Stimulated activated naive CD4-positive, alpha-beta T cell treated with Interleukin-2 at 50 U/mL for 16 hours (primary cell): ENCODE measurements at places on chromosomes 7 and 10.
A peak's percentile ranks its signal among the peaks of the same experiment; 100 is the strongest.

GRCh38 chr10:123392182-123392963 lies 238.2 kb downstream of the BUB3 start:
- no peak for DNase-seq

- DNase-seq, result no peak
Observed at GRCh38 chr7:75869776-75870379, 9.0 kb upstream of the RHBDD2 start.

- DNase-seq, result no peak
Observed at GRCh38 chr7:6121141-6121540, 90.0 kb downstream of the ANKRD61 start.

GRCh38 chr10:60967854-60968484 lies 24.0 kb upstream of the RHOBTB1 start:
- DNase-seq, result no peak

DNA sequence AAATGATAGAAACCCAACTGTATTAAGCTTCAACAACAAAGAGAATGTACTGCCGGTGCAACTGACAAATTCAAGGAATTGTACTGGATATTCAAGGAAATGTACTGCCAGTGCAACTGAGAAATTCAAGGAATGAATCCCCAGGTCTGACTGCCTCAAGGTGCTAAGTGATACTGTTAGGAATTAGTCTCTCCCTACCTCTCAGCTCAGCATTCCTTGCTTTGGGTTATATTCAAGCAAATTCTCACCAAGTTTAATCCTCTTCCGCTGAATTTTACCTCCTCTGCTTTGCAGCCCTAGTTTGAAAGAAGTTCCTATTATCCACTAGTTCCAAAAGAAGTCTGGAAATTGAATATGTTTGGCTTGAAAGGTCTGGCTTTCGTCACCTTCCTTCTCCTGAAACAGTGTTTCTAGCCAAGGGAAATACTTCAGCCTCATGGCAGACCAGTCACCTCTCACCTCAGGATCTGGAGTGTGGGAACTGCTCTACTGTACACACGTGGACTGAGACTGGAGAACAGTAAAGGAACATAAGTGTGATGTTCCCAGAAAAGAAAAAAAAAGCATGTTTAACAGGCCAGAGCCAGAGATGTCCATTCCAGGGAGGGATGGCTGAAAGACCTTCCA lies 60.4 kb downstream of the SORCS1 start:
- DNase-seq, result no peak

DNA sequence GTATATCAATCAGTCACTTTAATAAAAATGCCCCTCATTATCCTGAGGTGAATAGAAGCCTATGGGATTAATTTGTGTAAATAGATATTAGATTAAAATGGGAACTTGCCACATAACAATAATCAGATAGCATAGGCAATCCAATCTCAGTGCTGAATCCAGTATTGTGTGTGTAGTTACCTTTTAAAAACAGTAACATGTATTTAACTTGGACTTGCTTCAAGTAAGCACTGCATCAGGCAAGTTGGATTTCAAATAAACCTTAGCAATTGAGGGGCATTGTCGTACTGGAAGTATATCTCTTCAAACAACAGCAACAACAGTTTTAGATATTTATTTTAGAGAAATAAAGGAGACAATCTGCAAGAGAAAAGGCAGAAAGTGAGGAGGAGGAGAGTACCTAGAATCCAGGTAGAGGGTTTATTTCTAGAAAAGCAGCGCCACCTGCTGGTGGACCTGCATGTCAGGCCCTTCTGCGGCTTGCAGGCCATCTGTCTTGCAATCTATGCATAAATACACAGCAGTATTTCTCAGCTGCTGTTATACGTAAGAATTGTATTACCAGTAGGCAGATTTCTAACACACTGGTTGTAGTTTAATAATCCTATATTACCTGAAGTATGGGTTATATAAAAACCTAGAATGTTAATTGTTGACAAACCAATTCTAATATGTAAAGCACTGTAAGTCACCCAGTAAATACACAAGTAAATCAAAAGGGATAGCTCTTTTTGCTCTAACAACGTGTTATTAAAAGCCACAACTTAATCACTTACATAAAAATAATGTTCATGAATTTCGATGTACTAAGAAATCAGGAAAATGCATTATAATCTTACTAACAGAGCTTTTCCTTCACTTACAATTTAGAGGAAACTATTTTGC lies 652.8 kb downstream of the KCNMA1 start:
- peak; percentile 40 for DNase-seq

DNA sequence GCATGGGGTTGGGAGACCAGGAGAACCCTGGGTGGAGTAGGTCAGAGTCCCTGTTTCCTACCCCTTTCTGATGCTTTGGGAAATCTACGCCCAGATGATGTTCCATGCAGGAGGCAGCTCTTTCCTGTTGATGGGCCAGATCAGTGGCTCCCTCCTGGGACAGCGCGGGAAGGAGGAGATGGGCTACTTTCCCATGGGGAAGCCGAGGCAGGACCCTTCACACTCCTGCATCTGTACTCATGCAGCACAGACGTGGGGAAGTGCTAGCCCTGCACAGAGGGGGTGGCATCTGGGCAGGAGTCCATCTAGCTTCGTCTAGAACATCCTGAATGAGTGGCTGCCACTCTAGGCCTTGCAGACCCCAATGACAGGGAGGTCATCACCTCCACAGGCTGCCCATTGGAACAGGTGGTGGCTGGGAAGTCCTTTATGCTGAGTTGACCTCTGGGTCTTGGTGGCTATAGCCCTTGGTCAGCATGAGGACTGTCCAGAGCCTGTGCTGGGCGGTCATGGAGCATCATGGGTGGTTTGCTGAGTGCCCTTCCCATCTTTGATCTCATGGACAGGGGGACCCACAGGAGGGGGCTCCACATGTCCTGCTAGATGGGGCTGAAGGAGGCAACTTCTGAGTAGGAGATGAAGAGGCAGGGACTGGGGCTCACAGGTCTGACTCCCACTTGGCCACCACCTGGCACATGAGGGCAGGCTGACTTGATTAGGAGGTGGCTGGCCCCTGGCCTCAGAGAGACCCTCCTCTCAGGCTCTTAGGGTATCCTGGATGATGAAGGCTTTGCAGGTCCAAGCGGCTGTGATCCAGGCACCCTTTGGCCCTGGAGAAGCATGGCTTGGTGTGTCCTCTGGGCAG lies 24.6 kb downstream of the RAMP3 start:
- DNase-seq, result no peak
